Hematopoietic multipotent progenitor cell treated with erythropoietin and hydrocortisone succinate and interleukin-3 and kit ligand, for 17 days (in vitro differentiated cells): ENCODE measurements at places on chromosomes 16 and 17.
A peak's percentile ranks its signal among the peaks of the same experiment; 100 is the strongest.

- no peak for DNase-seq
These were observed 4.9 kb downstream of the ZNF768 start for GRCh38 chr16:30521476-30521872.

- no peak for DNase-seq
These were observed 7.1 kb upstream of the DCAF7 start for GRCh38 chr17:63542942-63543821.

DNA sequence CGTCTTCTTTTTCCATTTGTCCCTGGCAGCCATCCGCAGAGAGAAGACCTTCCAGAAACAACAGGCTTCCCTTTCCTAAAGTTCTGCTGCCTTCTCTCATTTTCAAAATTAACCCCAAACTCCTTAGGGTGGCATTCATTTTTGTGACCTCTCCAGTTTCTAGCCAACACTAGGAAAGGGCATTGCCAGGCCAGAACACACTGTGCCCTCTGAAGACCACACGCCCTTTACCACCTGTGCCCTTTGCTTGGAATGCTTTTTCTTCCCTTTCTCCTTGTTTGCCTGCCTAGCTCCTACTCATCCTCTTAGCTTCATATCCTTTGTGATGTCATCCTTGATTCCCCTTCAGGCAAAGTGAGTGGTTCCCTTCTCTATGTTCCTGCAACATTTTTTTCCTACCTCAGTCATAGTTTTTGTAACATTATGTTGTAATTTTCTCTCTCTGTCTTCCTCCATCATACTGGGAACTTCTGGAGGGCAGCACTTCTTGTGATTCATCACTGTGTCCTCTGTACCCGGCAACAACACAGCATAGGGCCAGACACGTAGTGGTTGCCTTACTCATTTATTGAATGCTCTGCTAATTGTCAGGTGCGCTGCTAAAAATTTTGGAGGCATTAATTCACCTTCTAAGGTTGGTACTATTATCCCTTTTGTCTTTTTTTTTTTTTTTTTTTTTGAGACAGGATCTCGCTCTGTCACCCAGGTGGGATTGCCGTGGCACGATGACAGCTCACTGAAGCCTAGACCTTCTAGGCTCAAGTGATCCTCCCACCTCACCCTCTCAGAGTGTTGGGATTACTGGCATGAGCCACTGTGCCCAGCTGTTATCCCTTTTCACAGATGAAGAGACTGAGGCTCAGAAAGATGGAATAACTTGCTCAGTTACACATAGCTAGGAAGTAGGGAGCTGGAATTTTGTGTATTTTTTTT, 1.0 kb downstream of the KAT8 start:
- no peak for DNase-seq

DNA sequence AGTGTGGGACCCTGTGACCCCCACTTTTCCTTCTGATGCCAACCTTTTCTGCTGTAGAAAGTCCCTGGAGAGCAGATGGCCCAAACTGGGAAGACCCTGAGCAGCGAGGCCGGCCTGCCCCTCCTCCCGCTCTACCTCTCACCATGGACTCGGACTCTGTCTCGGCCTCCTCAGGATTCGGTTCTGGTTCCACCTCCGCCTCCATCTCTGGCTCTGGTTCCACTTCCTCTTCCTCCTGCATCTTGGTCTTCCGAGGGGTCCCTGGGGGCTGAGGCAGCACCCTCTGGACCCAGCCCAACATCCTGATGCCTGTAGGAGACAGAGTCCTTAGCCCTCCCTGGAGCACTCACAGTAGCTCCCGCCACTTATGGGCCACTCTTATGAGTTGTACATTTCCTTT, 3.9 kb downstream of the CNGB1 start:
- no peak for DNase-seq

DNA sequence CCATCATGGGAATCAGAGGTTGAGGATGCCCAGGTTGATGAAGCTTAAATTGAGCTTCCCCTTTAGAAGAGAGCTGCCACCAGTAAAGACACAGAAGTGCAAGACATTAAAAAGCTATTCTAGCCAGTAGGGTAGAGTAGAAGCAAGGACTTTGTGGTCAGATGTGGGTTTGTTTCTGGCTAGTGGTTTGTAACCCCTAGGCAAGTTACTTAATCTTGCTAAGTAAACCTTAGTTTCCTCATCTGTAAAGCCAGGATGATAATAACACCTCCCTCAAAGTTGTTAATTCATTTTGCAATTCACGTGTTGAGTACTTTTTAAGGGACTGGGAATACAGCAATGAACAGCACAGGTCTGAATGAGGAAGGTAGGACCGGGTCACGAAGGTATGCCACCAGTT, 3.6 kb downstream of the SNTB2 start:
- no peak for DNase-seq

DNA sequence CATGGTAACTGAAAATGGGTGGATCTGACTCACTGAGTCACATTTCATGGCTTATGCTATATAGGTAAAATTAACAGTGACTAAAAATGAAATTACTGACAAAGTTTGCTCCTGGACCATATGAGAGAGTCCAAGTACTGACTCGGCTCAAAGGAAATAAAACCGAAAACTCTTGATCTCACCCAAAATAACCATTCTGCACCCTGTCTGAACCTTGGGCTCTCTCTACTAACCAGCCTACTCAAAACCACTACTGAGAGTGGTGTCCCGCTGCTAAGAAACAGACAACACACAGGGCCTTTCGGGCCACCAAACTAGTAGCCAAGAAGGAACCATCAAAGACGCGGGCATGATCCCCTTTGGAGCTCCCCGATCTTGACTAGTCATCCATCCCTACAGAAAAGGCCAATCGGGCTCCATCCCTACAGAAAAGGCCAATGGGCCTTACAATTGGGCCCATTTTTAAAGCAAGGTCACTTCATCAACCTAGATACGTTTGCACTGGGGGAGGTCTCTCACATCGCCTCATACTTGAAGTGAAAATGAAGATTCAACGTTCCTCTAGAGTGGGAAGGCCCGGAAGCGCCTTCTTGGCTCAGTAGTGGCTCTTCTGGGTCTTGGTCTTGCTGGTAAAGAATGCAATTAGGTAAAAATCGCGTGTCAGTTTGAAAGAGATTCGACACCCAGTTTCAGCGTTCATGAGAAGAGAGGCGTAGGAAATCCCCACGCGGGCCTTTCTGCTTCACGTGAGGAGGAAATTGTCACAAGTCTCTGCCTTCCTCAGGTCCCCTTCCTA, 720 bp upstream of the ZPBP2 start:
- DNase-seq: no peak

- DNase-seq: no peak
These were observed 699.2 kb upstream of the RBFOX1 start for GRCh38 chr16:6633456-6633855.

DNA sequence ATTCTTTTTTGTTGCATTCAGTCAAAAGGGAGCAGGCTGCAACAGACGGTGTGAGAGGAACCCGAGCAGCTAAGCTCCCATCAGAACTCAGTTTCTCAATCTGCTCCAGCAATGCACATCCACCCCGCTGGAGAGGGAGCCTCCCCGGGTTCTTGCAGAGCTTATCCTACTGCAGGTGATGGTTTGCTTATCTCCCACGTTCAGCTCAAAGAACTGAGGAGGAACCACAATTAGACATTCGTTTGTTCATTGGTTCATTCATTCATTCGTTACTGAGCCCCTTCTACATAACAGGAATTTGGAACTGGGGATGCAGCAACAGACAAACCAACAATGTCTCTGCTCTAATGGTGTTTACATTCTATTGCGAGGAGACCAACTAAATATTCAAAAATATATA, 22.2 kb upstream of the ALOX15 start:
- no peak for DNase-seq

- no peak for DNase-seq
These were observed 257.7 kb upstream of the FOXF1 start for GRCh38 chr16:86252596-86252995.

GRCh38 chr17:1796800-1797199, 32.9 kb downstream of the SMYD4 start:
- DNase-seq: no peak

- DNase-seq: peak; percentile 43
These were observed 10.7 kb downstream of the TBX2 start for GRCh38 chr17:61410141-61411010.

DNA sequence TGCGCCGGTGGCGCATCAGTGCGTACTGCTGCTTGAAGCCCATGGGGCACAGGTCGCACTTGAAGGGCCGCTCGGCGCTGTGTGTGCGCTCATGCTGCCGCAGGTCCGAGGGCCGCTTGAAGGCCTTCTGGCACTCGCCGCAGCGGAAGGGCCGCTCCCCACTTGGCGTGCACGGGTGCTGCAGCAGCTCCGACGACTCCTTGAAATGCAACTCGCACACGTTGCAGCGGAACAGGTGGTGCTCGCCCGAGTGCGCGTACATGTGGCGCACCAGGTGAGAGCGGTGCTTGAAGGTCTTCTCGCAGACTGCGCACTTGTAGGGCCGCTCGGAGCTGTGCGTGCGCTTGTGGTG, 3.3 kb downstream of the ZNF319 start:
- DNase-seq: no peak

- no peak for DNase-seq
These were observed 30.2 kb downstream of the TENT4B start for GRCh38 chr16:50183316-50183715.

GRCh38 chr16:49622084-49622390, 233.9 kb downstream of the ZNF423 start:
- no peak for DNase-seq
